ENCODE measurements at places on chromosomes 11 and 22.

GRCh38 chr11:78946945-78947902, 372.6 kb upstream of the NARS2 start:
- no peak for DNase-seq

- DNase-seq: no peak
These were observed 40.3 kb upstream of the AMOTL1 start for GRCh38 chr11:94727819-94728218.

GRCh38 chr11:64251753-64252002, 348 bp downstream of the PLCB3 start:
- DNase-seq: no peak

GRCh38 chr22:31876156-31876920, 68.0 kb upstream of the YWHAH start:
- DNase-seq: no peak

GRCh38 chr11:28536504-28537267, 428.5 kb downstream of the METTL15 start:
- DNase-seq: no peak

DNA sequence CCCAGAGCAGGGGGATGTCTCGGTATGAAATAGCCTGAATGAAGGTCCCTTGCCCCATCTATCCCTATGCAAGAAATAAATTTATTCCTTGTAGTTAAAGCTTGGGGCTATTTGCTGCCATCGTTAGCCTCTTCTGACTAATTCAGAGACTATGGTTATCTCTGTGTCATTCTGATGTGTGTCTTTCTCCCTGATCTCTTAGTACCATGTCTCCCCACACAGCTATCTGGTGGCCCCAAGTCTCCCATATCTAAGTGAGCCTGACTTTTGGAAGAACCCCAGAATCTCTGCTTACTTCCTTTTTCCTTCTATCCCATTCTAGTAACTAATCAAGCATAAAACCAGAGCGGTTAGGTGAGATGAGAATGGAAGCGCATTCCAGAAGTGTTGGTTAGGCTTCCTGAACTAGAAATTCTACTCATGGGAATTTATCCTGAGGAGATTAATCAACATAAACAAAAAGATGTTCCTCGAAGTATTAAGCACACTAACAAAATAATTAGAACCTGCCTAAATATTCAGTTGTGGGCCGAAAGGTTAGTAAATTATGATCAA, 71.4 kb upstream of the BMAL1 start:
- no peak for DNase-seq

GRCh38 chr22:20890975-20891374, 26.2 kb upstream of the CRKL start:
- no peak for DNase-seq

DNA sequence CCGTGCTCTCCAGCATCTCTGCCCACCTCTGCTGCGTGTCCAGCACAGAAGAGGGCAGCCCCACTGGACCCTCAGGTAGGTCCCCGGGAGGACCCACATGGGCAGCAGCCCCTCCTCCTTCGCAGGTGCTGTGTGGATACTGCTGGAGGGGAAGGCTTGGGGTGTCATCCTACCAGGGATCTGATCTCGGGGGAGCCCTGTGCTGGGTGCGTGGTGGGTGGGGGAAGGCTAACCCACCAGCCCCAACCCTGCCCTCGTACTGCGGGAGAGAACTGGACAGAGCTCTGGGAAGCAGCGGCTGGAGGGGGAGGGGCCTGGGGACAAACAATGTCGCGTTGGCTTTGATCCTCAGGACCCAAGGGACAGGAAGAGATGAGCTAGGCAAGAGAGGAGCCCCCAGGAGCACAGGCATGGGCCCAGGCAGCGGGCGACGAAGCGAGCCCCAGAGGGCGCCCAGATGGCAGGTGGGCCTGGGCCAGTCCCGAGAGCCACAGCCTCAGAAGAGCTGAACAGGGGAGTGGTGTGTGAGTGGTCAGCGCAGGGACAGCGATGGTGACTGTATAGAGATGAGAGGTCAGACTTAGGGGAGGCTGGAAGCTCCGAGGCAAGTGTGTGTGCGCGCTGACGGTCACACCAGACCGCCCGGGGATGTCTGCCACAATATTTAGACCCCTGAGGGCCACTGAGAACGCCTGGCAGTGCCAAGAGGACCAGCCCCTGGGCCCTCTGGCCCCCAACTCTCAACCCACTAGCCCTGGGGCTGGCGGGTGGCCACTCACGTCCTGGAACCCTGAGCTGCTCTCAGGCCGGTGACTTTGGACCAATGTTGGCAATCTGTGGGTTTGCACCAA, 1.4 kb upstream of the PIM3 start:
- DNase-seq: no peak
